Activated CD8-positive, alpha-beta memory T cell treated with anti-CD3 and anti-CD28 coated beads for 4 hours (primary cell): ENCODE measurements at places on chromosomes 11 and 22.

DNA sequence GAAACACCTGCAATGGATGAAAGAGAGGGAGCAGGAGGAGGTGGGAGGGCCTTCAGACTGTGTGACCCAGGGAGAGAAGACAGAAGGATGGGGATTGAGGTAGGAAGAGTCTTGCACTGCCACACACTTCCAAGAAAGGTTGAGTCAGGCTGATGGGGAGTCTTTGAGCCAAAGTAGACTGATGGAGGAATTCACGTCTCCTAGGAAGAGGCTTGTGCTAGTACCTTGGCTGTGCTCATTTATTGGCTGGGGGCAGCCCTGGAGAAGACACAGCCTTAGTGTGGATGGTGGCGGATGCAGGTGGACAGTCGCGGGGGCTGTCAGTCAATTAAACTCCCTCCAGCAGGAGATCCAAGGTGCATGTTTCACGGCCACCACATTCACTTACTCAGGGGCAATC lies 16.2 kb upstream of the ACCSL start:
- no peak for DNase-seq

DNA sequence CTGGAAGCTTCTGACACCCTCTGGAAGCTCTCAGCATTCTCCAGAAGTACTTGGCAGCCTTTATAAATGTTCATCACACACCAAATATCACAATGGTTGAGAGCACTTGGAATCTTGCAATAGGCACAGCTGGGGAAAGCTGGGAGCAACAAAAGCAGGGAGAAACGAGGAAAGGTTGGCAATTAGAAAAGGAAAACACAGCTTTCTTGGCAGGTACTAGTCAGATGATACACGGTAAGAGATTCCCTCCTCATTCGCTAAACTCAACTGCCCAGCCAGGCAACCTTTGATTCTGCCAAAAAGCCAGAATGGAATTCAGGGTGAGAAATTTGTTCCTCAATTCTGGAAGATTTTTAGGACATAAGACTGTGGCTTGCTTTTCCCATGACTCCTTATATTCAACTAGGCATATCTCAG lies 576.9 kb upstream of the ANO5 start:
- no peak for DNase-seq

GRCh38 chr22:39185601-39186012 lies 33.1 kb upstream of the CBX7 start:
- no peak for DNase-seq

GRCh38 chr11:123511037-123511870 lies 81.2 kb downstream of the GRAMD1B start:
- DNase-seq: peak; percentile 22

DNA sequence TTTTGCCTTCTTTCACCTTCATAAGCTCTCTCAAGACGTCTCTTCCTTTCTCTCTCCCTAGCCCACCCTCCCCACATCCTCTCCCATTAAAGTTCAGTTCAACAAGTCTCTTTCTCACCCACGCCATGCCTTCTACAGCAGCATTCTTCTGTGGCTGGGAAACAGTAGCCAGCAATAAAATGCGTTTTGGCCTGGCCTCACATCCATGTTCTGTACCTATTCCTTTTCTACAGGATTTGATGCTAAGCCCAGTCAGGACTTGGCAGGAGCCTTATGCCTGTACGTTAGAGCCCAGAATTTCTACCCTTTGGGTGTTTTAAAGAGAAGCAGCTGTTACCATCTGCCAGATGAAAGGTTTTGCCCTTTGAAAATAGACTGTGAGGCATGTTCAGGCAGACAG lies 7.1 kb upstream of the CD44 start:
- DNase-seq: no peak

DNA sequence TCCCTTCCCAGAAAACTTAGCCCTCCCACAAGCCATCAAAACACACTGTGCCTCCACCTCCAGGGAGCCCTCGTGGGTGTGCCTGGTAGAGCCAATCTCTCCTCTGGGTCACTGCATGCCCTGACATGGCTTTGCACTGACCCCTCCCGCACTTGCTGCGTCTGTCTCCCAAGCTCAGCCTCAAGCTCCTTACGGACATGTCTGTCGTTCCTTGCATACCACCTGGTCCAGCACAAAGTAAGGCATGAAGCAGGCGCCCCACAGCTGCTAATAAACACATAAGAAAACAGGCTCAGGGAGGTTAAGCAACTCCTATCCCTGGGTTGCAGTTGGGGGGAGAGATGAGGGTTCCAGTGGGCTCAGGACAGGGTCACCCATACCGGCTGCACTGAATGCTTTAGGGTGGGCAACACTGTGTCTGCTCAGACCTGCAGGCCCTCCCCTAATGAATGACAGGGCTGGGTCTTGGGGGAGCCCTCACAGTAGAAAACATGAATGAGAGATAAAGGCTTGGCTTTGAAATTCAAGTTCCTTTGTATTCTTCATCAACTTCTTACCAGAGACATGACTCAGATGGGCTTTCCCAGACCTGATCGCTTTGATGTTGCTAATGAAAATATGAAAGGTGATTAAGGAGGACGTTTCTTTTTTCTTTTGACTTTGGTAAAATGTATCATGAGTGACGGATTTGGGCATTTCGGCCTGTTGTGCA lies 38.0 kb downstream of the PHF21B start:
- DNase-seq: no peak

GRCh38 chr22:22201185-22201929 lies 43.2 kb upstream of the VPREB1 start:
- DNase-seq: no peak

GRCh38 chr11:3093281-3094191 lies 36.3 kb upstream of the CARS1 start:
- DNase-seq: no peak

DNA sequence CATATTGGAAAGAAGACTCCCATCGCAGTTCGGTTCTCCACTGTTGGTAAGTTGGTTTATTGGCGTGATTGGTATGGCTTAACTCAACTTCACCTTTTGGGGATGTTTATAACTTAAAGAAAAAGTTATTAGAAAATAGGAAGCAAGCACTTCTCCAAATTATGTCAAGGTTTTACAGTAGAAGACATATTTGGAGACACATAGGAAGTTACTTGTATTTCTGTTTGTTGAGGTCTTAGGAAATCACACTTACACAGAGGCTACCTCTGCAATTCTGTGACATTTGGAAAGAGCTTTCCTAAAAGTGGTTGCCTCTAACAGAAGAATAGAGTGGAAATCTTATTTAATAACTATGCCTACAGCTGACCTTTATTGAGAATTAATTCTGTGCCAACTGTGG lies 12.3 kb downstream of the CAT start:
- no peak for DNase-seq

- DNase-seq: no peak
Measured at GRCh38 chr11:9028581-9028980, 24.8 kb upstream of the NRIP3 start.

DNA sequence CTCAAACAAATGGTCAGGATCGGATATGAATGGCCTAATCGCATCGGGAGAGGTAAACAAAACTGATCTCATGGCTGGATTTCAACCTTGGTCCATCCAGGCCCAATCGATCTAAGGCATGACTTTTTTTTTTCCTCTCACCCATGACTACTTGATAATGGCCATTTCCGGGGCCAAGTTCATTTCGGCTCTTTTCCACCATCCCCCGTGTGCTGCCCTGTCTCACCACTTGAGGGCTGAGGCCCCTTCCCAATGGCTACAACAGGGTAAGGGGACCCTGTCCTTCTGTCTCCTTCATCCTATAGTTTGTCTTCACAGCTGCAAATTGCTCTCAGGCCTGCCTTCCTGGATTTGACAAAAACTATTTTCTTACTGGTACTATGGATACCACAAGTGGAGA lies 26.7 kb downstream of the GRAP2 start:
- DNase-seq: no peak

GRCh38 chr22:50307890-50308596 lies 597 bp upstream of the PLXNB2 start:
- DNase-seq: no peak

GRCh38 chr22:29907753-29908515 lies 25.0 kb downstream of the MTMR3 start:
- no peak for DNase-seq

GRCh38 chr11:43943372-43943930 lies 1.0 kb downstream of the C11orf96 start:
- DNase-seq: no peak

GRCh38 chr11:73268671-73269271 lies 3.4 kb upstream of the P2RY6 start:
- DNase-seq: no peak

DNA sequence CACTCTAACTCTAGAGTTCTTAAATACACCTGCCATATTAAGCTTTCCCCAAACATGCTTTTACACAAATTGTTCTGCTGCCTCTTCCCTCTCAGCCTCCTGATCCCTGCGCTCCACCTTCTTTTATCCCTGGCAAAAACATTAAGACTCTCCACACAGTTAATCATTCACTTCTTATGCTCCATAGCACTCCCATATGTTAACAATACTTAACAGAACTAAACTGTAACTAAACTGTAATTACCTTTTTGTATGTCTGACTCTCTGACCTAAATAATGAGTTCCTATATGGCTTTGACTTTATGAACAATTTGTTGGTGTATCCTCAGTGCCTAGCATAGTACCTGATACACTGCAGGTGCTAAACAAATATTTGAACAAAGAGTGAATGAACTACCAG lies 71.8 kb downstream of the BTBD10 start:
- DNase-seq: no peak

- no peak for DNase-seq
Measured at GRCh38 chr11:65504674-65505465, 6.0 kb downstream of the MALAT1 start.

GRCh38 chr11:105738986-105739795 lies 129.3 kb downstream of the GRIA4 start:
- DNase-seq: no peak

DNA sequence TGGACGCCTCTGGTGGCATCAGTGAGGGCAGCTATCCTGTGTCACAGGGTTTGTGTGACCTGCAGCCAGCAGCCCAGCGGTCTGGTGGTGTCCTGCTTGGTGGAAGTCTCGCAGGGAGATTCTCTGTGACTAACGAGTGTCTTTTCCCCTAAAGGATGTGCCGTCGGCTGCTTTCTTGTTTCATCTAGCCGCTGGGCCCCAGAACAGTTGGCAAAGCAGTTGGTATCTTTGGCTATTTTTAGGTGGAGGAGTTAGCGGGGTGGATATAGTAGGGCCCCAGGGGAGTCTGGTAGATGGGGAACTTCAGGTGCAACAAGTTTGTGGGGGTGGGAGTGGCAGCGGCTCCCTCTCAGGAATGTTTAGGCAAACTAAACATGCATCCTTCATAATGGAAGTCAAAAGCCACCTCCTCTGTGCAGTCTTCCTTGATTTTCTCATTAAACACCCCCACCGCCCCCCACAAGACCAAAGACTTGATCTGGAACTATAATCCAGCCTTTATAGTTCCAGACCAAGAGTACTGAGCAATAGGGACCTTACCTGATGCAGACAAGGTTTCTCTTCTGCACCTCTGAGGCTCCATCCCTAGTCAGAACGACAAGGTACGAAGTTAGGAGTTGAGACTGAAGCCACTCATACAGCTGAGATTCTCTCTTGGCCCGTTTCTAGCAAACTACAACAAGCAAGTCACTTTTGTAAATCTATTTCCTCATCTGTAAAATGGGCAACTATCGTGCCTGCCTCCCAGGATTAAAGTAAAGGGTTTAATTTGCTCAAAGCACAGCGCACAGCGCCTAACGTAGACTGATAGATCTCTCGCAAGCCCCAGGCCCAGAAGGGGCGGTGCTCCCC lies 1.1 kb upstream of the PELI3 start:
- no peak for DNase-seq

- DNase-seq: no peak
Measured at GRCh38 chr11:108796551-108796950, 131.7 kb downstream of the DDX10 start.

DNA sequence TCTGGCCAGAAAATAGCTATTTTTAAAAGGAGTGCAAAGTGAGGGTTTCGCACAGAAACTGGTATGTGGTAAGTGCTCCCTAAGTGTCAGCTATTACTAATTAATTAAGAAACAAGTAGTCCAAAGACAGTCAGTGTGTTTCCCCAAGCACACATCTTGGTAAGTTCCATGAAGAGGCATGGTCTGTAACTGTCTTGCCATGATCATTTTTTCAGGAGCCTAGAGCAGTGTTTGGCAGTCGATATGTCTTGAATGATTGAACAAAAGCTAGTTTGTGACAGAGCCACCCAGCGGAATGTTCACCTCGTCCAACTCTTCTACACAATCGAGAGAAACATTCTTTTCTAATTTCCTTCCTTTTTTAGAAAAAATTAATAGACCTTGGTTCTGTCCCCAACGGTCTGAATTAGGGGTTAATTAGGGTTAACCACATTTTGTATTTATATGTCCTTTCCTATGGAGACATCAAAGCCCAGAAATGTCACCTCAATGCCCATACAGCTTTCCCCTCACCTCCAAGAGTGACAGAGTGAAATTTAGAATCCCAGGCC lies 57.6 kb upstream of the FTH1 start:
- no peak for DNase-seq

DNA sequence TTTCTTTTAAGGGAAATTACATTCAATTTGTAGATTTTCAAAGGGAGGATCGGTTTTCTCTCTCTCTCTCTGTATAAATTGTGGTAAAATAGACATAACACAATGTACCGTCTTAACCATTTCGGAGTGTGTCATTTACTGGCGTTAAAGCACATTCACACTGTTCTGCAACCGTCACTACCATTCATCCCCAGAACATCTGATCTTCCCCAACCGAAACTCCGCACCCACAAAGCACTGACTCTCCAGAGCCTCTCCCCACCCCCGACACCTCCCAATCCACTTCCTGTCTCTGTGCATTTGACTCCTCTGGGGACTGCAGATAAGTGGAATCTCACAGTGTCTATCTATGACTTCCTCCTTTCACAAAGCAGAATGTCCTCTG lies 15.9 kb upstream of the GRAMD4 start:
- no peak for DNase-seq

DNA sequence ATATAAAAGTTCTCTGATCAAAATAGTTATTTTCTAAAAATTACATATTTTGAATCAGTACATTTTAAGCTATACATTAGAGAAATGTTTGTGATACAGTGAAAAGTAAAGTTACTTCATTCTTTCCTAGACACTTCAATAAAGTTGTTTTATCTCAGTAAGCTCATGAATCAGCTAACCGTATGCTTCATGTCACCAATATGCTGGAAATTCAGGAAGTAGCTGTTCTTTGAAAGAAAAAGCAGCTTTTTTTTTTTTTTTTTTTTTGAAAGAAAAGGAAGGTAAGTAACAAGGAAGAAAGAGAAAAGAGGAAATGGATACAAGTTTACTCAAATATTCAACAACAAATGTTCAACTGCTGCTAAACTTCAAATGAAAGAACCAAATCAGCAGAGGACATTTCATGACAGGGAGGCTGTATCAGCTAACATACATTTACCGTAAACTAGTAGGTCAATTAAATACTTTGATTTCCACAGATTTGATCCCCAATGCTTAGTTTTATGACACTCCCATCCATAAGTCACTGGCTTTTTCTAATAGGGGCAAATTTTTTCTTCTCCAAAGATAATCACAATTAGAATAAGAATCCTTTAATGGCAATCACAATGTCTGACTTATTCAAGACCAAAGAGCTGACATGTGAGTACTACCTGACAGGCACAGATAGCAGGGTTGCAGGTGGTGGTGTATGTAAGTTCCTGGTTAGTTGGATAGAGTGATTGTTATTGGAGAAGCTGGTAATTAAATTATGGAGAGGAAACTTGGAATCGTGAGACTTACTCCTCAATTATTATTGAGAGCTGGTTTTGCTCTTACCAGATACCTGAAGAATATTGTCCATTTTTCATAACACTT lies 754 bp downstream of the OR52A1 start:
- DNase-seq: no peak
